ENCODE measurements at places on chromosomes 5 and 9.

DNA sequence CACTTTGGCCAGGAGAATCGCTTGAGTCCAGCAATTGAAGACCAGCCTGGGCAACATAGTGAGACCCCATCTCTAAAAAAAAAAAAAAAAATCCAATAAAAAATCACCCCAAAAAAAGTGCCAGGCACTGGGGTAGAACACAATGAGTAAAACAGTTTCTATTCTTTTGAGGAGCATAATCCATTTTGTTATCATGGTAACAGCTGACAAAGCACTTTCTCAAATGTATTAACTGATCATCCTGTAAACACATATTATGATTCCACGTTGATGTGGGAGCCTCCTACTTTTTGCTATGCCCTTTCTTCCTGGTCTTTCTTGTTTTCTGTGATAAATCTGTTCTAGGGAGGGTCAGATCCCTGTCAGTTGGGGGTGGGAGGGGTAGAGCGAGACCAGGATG is 20.7 kb upstream of the FAM13B start:
- no peak for DNase-seq

DNA sequence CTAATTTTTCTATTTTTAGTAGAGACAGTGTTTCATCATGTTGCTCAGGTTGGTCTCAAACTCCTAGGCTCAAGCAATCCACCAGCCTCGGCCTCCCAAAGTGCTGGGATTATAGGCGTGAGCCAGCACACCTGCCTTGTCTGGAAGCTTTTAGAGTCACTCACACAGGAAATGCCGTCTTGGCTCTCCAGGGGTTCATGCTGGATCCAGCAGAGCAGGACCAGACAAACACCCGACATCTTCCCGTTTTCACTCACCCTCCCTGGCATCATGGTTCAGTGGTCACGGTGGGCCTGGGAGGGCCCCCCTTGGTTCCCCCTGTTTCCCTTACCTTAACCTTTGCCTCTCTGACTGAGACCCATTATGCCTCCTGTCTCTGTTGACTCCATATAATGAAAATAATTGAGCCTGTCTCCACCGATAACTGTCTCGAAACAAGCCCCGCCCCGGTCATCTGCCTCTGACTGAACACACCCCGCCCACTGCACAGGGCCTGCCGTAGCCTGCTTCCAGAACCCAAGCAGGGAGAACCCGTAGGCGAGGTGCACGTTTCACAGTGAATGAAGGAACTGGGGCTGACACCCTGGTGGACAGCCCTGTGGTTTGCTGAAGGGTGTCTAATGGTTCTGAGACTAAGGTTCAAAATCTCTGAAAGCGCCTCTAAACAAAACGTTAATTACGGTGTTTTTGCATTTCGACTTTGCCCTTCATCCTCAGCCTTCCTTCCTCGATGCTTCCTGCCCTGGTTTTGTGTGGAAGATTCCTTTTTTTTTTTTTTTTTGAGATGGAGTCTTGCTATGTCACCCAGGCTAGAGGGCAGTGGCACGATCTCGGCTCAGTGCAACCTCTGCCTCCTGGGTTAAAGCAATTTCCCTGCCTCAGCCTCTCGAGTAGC is 39.7 kb upstream of the SPRY4 start:
- peak; percentile 28 for DNase-seq

DNA sequence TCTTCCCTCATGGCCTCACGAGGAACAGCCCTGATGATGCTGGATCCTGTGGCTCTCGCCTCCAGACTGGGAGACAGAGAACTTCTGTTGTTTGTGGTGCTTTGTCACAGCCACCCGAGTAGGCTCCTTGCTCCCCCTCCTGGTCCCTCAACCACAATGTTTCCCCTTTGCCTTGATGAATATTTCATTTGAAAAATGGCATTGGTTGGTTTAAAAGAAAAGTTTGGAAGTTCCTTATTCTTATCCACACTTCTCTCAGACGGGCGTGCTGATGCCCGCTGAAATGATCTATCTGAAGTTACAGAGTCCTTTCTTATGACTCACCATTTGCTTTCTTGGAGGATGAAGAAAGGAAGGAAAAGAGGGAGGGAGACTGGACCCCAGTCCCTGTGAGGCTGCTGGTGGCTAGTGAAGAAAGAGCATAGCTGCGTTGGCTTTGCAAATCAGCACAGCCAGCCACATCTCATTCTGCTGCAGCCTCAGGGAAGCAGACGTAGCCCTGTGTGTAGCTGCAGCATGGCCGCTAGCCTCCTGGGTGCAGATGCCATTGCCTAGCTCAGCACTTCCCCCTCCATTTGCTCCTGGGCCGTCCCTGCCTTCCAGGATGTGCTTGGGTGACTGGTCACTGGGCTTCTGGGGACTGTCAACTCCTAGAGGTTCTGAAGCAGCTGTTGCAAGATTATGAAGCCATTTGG is 185.9 kb downstream of the ERCC6L2 start:
- no peak for DNase-seq

DNA sequence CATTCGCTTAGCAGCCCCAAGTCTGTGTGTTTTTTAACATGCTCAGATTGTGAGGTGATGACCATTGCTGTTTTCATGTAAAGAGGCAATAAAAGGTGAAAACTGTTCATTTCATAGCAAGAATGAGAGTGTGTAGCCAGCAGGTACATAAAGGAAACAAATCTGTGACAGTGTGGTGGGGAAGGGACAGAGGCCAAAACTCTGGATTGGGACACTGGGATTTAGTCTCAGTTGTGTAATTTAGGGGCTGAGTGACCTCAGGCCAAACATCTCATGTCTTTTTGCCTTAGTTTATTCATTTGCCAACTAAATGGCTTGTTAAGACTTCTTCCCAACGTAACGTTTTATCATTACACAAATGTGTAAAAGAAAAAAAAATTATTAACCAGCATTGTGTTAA is 47.0 kb downstream of the KCNN2 start:
- DNase-seq: no peak

- no peak for DNase-seq
Measured at GRCh38 chr5:1139331-1140170, 27.7 kb upstream of the SLC12A7 start.

All from NCI-H2171 (cell line).